ENCODE measurements at places on chromosomes 2 and 18. TPM values are rescaled to one million over a fixed set of nuclear protein-coding genes. Genes with fewer than 3 reads are reported as not detected.

- DNase-seq, result no peak
Observed at GRCh38 chr2:25335971-25336370, 5.8 kb downstream of the DNMT3A start.

- no peak for DNase-seq
Observed at GRCh38 chr2:42297322-42297936, 63.6 kb downstream of the COX7A2L start.

GRCh38 chr2:50529600-50530218 lies 502.2 kb downstream of the NRXN1 start:
- no peak for DNase-seq

DNA sequence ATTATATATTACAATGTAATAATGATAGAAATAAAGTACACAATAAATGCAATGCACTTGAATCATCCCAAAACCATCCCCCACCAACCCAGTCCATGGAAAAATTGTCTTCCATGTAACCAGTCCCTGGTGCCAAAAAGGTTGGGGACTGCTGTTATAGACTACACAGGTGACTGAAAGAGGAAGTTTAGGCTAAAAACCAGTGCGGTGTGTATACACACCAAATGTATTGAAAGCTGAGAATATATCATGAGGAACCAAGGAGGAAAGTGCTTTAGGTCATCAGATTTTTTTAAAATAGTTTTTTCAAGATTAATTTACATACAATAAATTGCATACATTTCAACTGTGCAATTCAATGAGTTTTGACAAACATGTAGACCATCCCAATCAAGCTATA lies 20.5 kb upstream of the C1D start:
- no peak for DNase-seq

DNA sequence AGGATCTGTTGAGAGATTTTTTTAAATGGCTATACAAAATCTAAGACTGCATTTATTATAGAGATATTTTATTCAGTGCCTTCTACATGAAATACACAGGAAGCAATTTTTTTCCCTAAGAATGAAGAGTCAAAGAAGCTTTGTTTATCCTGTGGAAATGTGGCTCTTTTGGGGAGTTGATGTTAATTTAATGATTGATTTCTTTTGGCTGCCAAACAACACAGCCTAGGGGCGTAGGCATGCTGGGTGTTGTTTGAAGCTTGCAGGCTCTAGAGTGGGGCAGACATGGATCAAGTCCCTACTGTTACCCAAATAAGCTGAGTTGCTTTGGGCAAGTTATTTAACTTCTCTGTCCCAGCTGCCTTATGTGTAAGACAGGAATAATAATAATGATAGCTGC lies 21.1 kb upstream of the PLEK start:
- DNase-seq, result no peak

DNA sequence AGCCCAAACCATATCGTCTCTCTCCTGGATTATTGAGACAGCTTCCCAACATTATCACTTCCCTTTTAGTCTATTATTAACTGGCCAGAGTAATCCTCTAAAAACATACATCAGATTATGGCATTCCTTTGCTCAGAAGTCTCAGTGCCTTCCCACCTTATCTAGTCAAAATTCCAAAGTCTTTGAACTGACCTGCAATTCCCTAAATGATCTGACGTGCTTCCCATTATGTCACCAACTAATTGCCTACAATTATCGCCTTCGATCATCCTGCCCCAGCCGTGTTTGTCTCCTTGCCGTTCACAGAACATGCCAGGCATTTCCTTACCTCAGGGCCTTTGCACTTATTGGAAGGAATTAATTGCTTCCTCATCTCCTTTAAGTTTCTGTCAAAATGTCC lies 332.4 kb downstream of the IRS1 start:
- DNase-seq, result no peak

GRCh38 chr2:21067125-21067524 lies 23.3 kb upstream of the APOB start:
- no peak for DNase-seq

DNA sequence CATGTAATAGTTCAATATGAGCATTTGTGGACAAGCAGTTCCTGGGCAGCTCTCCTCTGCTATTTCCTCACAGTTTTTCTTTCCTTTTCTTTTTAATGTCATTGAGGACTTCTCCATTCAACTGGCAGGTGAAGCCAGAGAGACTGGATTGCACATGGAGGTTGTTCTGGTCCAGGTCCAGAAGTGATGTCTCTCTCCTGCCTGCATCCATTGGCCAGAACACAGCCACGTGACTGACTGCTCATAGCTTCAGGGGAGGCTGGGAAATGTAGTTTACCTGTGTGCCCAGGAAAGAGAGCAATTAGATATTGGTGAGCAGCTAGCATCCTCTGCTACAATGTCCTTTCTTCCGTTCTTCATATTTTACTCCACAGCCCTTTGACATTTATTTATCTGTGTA lies 20.2 kb upstream of the ADAM23 start:
- DNase-seq, result no peak

DNA sequence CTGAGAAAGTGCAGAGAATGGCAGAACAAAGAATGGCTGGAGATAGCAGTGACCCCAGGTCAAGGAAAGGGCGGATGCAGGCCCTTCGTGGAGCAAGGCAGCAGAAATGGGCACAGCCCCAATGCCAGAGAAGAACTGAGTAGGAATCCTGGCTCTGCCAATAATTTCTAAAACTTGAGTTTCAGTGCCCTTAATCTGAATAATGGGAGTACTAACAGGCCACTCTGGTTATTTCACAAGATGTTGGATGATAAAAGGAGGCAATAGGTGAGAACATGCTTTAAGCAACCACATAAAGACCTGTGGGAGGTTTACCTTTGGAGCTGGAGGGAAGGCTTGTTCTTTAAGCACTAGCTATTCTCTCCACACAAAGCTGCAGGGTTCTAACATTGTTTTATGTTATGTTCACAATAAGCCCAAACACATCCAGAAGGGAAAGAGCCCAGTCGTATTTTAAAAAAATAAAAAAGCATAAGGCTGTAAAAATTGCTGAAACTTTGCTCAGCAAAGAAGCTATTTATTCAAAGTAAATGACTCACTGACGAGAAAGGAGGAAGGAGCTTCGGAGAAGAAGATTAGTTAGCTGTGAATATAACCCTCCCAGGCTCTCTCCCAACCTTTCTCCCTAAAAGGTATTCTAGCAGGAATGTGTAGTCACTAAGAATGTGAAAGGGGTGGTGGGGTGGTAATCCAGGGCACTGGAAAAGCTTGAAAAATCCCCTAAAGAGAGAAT lies 470.2 kb downstream of the TXNL1 start:
- no peak for DNase-seq

DNA sequence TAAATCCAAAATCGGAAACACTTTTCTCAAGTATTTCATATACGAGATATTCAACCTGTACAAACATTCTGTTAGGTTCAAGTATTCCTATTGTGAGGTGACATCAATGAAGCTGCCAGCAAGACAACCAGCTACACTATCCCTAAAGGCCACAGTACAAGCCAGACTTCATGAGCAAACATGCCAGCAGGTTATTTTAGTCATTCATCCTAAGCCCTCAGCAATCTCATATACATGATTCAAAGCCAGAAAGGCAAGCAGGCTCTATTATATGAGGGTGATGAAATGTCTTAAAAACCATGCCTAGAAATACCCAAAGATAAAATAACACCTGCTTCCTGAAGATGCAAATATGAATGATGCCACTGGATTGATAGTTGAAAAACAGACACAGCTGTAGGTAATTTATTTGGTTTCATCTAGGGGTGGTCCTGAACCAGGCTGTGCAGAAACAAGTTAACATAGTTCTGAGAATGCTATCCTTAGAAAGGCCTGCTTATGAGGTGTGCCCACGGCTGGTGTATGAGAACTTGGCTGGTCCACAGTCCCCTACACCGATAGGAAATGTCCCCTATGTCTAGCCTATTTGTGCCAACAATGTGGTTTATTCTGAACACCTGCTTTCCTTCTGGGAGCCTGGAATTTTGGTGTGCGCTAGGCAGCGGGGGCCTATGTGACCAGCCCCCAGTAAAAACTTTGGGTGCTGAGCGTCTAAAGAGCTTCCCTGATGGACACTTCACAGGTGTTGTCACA lies 48.2 kb upstream of the KIDINS220 start:
- no peak for DNase-seq

DNA sequence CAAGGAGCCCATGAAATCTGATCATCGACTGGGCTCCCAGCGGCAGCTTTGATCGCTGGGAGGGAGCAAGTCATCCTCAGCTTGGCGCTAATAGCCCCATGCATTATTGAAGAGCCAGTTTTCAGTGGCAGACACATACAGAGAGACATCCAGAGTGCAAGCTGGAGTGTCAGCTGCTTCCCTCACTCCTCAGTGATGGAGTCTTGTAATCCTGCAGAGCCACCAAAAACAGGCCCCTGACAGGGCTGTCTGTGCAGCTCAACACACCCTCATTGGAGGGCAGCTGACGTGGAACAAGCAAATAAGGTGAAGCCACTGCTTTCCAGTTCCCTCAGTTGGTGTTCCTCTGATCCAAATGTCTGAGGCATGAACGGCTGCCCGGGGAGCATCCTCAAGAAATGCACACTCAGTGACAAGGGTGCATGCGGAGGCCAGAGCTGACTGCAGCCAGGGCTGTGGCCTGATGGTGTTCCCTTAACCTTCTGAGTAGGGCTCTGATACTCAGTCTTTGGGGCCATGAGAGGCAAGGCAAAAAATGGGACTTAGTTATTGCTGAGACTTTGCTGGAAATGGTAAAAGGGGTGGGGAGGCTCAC lies 97.4 kb downstream of the RHOB start:
- DNase-seq, result no peak

- DNase-seq, result no peak
Observed at GRCh38 chr2:63093502-63093901, 42.9 kb downstream of the OTX1 start.

DNA sequence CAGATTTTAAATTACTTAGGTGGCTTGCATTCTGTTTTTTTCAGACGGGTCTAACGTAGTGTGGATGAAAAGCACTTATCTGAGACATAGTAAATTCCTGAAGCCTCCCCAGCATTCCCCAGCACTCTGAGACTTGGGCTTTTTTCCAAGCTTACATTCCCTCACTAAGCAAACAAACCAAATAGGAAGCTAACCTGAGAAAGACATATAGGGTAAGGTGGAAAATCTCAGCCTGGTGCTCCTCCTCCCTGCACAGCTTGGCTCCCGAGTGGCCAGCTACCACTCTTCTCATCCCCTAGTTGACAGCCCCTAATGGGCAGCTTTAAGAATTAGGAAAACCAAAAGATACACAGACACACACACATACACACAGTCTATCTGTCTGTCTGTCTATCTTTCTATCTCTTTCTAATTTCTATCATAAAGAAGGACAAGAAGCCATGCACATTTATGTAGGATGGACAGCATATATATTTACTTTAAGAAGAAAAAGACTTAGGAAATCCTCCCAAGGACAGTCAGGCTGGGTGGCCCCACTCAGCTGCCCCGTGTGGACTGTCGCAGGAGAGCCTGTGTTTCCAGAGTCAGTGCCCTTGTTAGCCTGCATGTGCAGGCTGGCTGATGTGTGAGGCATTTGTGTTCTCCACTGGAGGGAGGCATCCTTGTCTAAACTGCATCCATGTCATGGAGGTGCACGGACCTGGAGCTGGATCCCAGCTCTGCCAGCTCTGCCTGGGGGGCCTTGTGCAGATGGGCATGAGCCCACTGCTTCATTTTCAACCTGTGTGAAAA lies 8.2 kb downstream of the CNNM3 start:
- DNase-seq, result no peak

- DNase-seq, result no peak
Observed at GRCh38 chr2:229230256-229230655, 40.8 kb downstream of the PID1 start.

- DNase-seq, result no peak
Observed at GRCh38 chr2:54593249-54593648, 130.2 kb upstream of the EML6 start.

- no peak for DNase-seq
Observed at GRCh38 chr2:144430722-144431391, 89.1 kb downstream of the ZEB2 start.

DNA sequence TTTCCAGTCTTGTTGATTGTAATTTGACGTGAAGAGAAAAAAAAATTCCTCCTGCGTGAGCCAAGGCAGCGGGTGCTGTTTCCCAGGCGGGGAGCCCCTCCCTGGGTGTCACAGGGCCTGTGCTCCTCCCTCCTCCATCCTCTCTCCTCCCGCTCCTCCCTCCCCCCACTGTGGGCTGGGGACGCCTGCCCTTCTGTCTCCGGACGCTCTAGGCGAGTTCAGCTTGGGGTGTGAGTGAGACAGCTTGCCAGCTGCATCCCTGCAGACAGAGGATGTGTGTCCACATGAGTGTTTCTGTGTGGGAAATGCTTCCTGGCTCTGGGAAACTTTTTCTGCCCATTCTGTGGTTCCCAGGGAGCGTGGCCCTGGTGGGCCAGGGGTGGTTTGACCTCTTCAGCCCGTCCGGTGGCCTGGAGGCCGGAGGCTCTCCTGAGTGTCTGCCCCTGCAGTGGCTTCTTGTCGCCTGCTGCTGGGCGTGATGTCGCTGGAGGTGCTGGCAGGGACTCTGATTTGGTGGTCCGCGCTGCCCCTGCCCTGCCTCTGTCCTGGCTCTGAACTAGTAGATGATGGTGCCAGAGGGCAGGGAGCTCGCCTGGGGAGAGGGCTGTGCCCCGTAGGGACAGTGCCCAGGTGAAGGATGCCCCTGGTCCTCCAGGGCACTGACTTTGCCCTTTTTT lies 96.4 kb downstream of the USP40 start:
- DNase-seq, result peak; percentile 79

GRCh38 chr2:23568626-23569190 lies 183.7 kb downstream of the KLHL29 start:
- DNase-seq, result no peak

DNA sequence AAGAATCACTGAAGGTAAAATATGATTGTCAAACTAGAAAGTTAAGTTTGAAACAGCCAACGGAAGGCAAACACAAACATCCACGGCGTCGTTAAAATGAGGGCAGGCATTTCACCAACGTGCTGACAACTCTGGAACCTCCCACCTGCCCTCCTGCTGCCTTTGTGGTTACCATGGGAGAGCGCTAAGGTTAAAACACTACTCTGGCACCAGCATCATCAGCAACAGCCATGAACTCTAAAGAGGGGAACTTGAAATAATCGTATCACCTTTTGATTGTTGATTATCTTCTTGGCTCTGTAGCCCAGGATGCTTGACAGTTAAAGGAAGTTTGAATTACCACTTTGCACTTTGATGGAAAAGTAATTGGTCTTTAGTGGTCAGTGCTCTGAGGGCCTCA lies 34.7 kb downstream of the CYB5A start:
- DNase-seq, result no peak

- no peak for DNase-seq
Observed at GRCh38 chr2:235945608-235946140, 222.5 kb downstream of the GBX2 start.

The DSC3 gene
- total RNA-seq, result not detected

The KCNG3 gene
- total RNA-seq, result not detected

The TMEM87B gene
- total RNA-seq, result 6.0 TPM

The NXPH2 gene
- not detected for total RNA-seq

The KCNK3 gene
- 2.7 TPM for total RNA-seq

The KLHL30 gene
- total RNA-seq, result 20.0 TPM

The MAP3K19 gene
- not detected for total RNA-seq

The HOXD8 gene
- 0.32 TPM for total RNA-seq

The IL36B gene
- total RNA-seq, result not detected

The LAMA3 gene
- 3.3 TPM for total RNA-seq

The CKAP2L gene
- total RNA-seq, result 0.30 TPM

The SCRN3 gene
- 41.2 TPM for total RNA-seq

The SNTG2 gene
- 0.73 TPM for total RNA-seq

The VIL1 gene
- not detected for total RNA-seq

The RND3 gene
- 20.4 TPM for total RNA-seq

The UGT1A4 gene
- total RNA-seq, result not detected

The CAPN14 gene
- 0.32 TPM for total RNA-seq

The GAL3ST2 gene
- not detected for total RNA-seq

The SULT1C4 gene
- 2.7 TPM for total RNA-seq

All from Right ventricle myocardium superior (tissue), 1 donor.